ENCODE measurements at places on chromosomes 11 and 22.

- no peak for DNase-seq
Observed at GRCh38 chr11:10541561-10541930, 559 bp upstream of the RNF141 start.

GRCh38 chr22:40728731-40729189 lies 49.5 kb downstream of the MCHR1 start:
- no peak for DNase-seq

GRCh38 chr11:45368697-45369096 lies 82.6 kb upstream of the SYT13 start:
- no peak for DNase-seq

DNA sequence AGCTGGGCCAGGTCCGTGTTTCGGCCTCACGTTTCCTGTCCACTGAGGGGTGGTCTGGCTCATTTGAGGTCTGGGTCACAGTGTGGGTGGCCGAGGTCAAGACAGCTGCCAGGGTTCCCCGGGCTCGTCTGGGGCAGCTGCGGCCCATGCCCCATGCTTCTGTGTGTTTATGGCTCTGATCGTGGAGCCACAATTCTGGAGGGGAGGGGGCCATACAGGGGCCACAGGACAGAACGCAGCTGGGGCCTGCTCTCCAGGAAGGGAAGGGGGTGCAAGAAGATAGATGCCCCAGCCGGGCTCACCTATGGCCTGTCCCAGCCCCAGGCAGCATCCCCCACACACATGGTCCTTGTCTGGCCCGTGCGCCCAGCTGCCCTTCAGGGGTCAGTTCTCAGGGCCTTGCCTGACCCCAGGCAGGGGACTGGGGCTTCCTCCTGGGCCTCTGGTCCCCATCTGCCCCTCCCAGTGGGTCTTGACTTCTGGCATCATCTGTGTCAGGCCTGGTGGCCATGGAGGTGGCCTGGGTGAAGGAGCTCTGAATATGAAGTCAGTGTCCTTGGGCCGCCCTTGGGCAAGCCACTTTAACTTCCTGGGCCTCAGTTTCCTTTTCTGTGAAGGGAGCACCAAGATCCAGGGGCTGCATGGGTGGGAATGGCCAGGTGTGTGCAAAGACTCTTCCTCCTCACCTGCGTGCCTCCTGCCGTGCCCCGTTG lies 8.4 kb downstream of the TSPAN32 start:
- no peak for DNase-seq

DNA sequence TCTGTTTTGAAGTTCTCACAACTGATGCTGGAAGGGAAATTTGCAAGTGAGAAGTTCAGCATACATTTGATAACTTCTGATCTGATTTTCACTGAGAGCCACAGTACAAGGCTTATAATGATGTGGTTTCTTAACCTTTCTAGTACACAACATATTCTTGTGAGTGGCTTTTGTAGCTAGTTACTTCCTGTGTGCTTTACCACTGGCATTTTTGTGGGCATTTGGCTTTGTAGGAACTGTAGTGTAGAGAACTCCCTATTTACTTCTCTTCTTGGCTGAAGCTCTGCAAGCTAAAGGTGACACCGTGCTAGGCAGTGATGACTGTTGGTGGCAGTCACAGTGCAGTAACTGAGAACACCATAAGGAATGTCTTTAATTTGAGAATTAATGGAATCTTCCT lies 14.9 kb downstream of the USP47 start:
- DNase-seq = no peak

GRCh38 chr11:96303980-96304379 lies 39.0 kb downstream of the MAML2 start:
- DNase-seq = no peak

DNA sequence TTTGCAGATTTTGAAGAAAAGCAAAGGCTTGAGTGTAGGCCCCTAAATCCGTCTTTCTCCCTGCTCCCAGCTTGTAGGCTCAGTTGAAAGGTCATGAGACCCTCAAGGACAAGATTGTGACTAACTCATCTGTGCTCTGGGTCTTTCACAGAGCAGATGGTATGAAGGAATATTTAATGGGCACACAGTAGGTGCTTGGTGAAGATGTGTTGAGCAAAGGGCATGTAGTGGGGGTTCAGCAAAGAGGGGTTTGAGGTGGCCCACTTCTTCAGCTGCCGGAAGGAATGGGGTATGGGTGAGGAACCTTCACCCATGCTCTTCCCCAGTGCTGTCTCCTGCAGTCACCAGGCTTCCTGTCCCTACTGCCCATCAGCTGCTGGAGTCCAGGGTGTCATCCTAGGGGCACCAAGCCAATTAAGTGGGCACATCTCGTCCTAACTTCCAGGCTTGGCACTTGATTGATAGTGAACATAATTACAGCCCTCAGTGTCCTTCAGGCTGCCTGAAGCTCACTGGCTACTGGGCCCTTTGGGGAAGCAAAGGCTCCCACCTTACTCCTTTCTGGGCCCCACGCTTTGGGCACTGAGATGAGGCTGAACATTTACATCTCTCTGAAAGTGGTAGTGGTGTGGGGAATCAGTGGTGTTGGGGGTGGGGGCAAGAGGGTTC lies 15.0 kb downstream of the DGAT2 start:
- no peak for DNase-seq

- DNase-seq = no peak
Observed at GRCh38 chr11:13534358-13534757, 38.6 kb upstream of the PTH start.

- DNase-seq = no peak
Observed at GRCh38 chr22:25841775-25842174, 99.8 kb downstream of the MYO18B start.

GRCh38 chr11:70876685-70877084 lies 375.7 kb downstream of the SHANK2 start:
- no peak for DNase-seq

DNA sequence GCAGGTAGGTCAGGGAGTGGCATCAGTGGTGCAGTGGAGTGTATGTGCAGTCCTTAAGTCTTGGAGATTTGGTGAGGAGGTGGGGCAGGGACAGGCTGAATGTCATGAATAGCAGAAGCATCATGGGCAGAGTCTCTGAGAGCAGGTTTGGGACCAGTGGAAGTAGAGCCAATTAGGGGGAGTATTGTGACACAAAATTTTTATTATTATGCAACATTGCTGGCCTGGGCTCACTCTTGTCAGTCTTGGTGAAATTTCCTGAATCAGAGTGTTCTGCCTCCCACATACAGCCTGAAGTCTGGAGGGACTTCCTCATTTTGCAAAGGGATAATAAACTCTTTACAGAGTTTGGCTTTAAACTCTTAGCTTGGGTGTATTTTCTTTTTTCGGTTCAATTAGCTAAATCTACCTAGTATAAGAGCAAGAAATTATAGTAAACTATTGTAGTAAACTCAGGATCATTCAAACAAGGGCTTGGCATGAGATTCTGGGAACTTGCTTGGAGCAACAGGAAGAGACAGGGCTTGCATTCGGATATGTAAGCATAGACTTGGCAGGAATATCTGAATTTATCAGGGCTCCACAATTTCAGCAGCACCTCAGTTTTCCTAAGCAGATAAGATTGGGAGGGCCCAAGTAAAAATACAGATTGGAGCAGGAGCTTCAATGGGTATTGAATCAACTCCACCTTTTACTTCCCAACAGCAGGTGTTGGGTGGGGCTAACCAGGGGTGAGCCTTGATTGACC lies 67.7 kb downstream of the FDX1 start:
- no peak for DNase-seq

DNA sequence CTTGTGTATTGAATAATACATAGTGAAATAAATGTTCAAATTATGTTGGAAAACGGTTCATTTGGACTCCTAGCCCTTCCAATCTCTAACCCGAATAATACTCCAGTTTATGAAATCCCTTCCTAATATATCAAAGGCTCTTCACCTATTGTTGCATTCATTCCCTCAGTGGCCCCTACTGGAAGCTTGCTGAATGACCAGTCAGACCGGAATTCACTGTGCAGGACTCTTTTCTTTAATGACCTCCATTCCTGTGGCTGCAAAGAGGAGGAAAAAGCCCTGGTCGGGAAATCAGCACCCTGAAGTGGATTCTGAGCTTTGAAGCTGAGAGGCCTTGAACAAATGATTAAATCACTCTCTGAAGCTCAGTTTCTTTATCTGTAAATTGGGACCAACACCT lies 19.1 kb upstream of the RCN1 start:
- peak; percentile 49 for DNase-seq

DNA sequence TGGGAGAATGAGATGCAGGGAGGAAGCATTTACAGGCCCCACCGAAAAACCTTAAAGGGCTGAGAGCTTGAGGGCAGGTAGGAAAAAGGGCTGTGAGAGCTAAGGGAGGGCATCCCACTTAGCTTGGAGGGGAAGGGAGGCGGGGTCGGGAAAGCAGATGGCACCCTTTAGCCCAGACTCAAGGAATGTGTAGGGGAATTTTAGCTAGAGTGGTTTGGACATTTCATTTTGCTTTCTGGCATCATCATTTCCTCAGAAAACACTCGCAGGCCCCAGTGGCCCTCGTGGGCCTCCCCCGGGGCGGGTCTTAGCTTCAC lies 846 bp upstream of the STIM1 start:
- DNase-seq = no peak

DNA sequence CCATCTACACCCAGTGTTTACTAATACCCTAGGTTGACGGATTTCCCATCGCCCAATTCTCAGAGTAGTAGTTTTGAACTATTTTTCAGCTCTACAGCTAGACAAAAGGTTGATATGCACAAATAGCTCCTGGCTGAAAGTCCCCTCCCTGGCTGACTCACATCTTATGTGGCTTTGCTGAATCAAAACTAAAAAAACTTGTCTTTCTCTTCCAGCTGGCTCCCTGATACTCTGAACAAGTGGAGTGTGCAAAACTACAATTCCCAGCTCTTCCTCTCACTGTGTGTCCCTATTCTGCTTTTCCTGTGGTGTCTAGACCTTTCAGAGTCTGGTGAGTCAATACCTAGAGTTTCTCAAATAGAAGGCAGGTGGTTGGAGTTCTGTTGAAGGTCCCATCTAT lies 12.7 kb upstream of the LARGE1 start:
- DNase-seq = no peak

DNA sequence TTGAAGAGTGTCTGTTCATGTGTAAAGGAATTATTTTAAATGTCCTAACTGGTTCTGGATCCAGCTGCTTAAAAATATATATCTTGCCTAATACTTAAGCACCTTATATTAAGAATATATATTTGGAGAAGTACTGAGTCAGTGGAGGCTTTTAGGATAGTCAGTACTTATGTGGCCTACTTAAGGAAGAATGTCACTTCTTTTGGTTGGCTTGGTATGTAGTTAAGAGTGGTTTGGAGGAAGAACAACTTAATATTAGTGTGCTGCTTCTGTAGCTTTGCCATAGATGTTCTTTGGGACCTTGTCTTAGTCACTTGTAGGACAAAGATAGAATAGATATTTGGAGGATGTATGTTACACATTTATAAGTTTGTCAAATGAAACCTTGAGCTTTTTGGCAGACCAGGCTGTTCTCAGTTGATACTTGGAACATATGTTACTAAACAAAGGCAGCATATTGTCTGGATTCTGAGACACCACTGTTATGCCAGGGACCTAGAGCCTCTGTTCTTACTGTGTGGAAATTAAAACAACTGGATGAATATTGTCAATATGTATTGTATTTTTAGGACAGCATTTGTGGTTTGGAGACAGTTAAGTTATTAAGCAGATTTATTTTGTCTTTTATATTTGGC lies 4.9 kb downstream of the HIPK3 start:
- DNase-seq = no peak

GRCh38 chr11:38460429-38460828 lies 1862.4 kb upstream of the RAG2 start:
- no peak for DNase-seq

DNA sequence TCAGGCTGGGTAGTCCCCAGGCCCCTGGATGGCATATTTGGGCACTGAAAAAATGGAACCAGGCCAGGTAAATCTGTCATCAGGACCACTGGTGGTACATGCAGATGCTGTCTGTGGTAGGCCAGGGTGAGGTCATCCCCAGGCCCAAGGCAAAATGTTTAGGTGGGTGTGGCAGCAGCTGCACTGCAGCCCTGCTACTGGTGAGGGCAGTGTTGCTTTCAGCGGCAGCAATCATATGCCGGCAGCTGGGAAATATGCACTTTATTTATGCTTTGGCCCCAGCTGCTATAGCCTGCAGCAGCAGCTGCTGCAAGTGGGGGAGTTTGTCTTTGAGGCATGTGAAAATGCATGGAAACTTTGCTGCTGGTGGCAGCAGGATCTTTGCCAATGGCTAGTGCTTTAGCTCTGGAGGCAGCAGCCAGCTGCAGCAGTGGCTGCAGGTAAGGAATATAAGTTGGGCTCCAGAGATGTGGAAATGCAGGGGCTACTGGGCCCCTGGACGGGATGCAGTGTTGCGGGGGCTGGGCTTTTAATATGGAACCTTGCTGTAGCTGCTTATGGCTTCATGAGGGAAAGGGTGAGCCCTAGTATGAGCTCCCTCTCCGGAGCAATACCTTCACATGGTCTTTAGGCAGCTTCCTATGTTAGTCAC lies 365.7 kb upstream of the CADM1 start:
- peak; percentile 42 for DNase-seq

DNA sequence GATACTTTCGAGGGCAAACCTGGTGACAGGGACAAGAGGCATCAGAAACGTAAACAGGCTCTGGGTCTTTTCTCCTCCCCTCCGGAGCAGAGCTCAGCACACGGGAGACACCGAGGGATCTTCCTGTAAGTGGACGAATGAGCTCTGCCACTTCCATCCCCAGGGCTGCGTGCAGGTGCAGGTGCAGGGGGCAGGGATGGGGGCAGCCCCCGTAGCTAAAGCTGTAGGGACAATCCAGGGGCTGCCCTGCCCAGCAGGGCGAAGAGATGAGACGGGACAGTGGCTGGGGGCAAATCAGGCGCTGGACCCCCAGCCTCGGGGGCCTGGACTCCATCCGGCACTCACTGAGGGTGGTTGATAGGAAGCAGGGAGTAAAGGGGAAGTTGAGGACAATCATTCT lies 505.4 kb downstream of the BRD1 start:
- DNase-seq = no peak

DNA sequence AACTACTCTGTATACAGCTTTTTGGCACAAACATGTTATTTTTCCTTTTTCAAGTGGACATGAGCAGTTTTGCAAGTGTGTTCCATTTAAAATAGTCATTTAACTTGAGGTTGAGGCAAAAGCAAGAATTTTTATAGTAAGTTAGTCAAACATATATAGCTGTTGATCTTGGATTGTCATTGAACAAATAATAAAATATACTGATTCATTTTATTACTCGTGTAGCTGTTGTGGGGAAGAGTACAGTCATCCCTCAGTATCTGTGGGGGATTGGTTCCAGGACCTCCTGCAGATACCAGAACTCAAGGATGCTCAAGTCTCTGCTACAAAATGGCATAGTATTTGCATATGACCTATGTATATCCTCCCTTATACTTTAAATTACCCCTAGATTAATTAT lies 45.3 kb downstream of the EXT2 start:
- DNase-seq = no peak

DNA sequence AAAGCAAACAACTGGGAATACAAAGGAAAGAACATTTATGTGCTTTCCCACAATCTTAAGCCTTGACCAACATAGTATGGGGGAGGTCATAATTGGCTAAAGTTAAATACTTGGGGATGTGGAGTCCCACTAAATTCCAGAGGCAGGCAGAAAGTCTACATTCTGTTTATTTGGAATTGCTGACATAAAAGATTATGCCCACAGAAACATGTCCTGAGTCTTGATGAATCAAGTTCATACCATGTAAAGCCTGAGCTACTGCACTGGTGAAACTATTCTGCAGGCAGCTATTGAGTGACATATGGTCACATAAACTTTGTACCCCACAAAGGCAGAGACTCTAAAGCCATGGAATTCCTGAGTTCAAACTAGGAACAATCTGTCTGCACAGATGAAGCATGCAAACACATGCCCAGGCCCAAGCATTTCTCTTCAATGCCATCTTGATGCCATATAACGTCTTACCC lies 69.9 kb upstream of the CHRM4 start:
- DNase-seq = no peak

Measured in RKO (cell line).